Activated T-cell treated with anti-CD3 and anti-CD28 coated beads, Interleukin-2, amount 50 U/mL, for 4 hours (primary cell): ENCODE measurements at places on chromosomes 5 and 9. TPM values are rescaled to one million over a fixed set of nuclear protein-coding genes. Genes with fewer than 3 reads are reported as not detected.

DNA sequence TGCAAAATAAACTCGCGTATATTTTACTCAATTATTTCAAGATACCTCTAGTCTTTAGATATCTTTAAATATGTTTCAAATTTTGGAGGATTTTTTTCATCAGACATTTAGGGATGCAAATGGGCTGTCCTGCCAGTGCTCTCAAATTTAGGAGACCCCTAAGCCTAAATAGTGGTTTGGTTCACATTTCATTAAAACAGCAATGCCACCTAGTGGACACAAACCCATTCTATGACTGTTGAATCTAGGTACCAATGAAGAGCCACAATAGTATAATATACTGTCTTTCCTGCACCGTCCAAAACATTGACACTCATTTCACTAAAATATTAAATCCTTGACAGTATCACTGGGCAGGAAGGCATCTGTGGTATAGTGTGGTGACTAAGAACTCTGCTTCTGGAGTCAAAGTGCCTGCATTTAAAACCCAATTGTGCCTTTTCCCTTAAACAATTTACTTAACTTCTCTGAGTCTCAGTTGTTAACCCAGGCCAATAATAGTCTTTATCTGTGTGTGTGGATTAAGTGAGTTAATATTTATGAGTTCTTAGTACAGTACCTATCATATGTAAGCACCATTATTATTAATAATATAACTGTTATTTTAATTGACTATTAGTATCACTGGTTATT lies 148.0 kb downstream of the RORB start:
- no peak for DNase-seq

- DNase-seq = no peak
Observed at GRCh38 chr9:91758491-91758981, 191.5 kb downstream of the ROR2 start.

SV2C gene
- total RNA-seq = not detected

DNA sequence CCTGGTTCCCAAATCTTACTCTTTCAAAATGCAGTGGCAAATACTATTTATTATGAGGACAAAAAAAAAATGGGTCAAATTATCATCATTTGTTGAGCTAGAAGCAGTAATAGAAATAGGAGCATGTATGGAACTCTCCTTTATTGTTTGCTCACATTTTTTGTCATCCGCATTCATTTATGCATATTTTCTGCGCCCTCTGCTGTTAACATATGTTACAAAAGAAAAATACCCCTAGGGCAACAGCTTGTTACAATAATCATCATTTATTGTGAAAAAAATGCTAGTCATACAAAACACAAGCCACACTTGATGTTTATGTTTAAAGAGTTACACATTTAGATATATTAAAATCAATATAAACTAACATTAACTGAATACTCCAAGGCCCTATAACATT lies 328.2 kb downstream of the TUSC1 start:
- DNase-seq = no peak

- no peak for DNase-seq
Observed at GRCh38 chr9:109411798-109412352, 86.2 kb downstream of the PTPN3 start.

DNA sequence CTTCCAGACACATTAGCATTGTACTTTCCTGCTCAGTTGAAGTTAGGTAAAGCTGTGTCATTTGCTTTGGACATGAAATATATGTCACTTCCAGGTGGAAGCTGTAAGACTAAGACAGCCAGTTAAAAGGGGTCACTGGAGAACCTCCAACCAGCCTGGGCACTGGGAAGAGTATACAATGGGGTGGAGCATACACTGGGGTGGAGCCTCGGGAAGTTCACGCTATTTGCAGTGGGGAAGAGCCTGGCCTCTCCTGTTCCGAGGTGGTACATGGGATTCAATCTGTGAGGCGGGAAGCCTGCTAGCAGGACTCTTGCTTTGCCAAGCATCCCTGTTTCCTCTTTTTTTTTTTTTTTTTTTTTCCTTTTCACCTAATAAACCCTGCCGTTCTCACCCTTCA lies 145.3 kb downstream of the TTC39B start:
- no peak for DNase-seq

TRUB2 gene
- total RNA-seq = 64.6 TPM

GRCh38 chr5:177367981-177368868 lies 10.5 kb downstream of the RGS14 start:
- DNase-seq = no peak

CDH12 gene
- not detected for total RNA-seq

GRM6 gene
- not detected for total RNA-seq

OR1J2 gene
- not detected for total RNA-seq

- DNase-seq = no peak
Observed at GRCh38 chr9:27489087-27489876, 34.8 kb upstream of the IFNK start.

C5orf34 gene
- 3.8 TPM for total RNA-seq

DMRTA1 gene
- total RNA-seq = not detected

DNA sequence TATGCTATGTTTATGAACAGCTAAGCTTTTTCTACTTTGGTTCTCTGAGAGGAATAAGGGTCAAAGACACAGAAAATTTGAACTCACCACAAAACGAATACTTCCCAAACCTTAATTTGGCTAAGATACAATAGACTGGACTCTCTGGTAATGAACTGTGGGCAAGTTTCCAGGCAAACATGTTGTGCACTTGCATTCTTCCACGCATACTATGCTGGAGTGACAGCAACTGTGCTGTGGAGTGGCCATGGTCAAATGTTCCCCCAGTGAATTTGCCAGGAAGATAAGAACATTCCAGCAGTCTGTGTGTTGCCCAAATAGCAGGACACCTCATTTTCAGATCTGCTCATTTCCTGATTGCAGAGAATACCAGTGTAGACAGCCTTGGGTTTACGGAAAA lies 275.3 kb upstream of the IL12B start:
- DNase-seq = no peak

CYLC2 gene
- total RNA-seq = not detected
